Spinal cord (tissue), 10 donors: ENCODE measurements at places on chromosomes 7 and 10. TPM values are rescaled to one million over a fixed set of nuclear protein-coding genes. Genes with fewer than 3 reads are reported as not detected.
A peak's percentile ranks its signal among the peaks of the same experiment; 100 is the strongest.

DNA sequence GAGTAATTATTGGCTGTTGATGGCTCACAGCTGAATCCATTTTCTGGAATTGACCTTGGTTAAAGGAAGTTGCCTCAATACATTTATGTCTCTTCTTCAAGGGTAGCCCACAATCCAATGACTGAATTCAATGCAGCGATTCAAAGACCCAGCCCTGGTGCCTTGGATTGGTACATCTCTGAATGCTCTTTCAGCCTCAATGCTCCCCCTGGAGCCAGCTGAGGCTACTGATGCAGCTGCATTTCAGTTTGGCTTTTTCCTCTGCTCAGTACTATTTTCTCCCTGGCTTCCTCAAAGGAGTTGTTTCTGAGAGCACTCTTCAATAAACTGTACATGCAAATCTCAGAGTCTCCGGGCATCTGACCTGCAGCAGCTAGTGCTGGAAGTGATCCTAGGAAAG lies 633 bp upstream of the EBLN1 start:
- no peak for DNase-seq

DNA sequence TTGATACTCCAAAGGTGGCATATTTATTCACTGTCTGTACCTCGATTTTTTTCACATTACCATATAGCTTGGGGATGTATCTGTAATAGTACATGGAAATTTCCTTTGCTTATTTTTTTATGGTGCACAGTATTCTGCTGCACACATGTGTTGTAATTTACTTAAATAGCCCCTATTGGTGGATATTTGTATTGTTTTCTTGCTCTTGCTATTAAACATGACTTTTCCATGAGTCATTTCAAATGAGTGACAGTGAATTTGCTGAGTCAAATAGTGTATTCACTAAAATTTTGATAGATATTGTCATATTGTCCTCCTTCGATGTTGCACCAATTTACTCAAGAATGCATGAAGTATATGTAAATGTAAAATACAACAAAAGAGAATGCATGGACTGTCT lies 122.7 kb upstream of the STEAP4 start:
- no peak for DNase-seq

DNA sequence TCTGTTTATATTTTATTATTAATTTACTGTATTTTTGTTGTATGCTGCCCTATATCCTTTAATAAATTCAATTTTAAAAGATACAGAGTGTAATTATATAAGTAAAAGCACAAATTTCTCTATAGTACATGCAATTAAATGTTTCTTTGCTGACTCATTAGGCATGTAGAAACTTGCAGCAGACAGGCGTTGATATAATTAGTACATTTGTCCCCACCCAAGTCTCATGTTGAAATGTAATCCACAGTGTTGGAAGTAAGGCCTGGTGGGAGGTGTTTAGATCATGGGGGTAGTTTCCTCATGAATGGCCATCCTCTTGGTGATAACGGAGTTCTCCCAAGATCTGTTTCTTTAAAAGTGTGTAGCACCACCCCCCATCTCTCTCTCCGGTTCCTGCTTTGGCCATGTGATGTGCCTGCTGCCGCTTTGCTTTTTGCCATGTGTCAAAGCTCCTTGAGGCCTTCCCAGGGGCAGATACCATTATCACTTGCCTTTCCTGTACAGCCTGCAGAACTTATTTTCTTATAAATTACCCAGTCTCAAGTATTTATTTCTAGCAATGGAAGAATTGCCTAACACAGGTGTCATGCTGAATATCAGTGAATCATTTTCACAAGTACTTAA lies 63.7 kb downstream of the TSPAN12 start:
- DNase-seq: no peak

- no peak for DNase-seq
Measured at GRCh38 chr7:157932498-157933218, 595.9 kb downstream of the DNAJB6 start.

GRCh38 chr10:69317175-69317604 lies 38.9 kb downstream of the HK1 start:
- no peak for DNase-seq

GIMAP8 gene
- total RNA-seq: 8.8 TPM

DNA sequence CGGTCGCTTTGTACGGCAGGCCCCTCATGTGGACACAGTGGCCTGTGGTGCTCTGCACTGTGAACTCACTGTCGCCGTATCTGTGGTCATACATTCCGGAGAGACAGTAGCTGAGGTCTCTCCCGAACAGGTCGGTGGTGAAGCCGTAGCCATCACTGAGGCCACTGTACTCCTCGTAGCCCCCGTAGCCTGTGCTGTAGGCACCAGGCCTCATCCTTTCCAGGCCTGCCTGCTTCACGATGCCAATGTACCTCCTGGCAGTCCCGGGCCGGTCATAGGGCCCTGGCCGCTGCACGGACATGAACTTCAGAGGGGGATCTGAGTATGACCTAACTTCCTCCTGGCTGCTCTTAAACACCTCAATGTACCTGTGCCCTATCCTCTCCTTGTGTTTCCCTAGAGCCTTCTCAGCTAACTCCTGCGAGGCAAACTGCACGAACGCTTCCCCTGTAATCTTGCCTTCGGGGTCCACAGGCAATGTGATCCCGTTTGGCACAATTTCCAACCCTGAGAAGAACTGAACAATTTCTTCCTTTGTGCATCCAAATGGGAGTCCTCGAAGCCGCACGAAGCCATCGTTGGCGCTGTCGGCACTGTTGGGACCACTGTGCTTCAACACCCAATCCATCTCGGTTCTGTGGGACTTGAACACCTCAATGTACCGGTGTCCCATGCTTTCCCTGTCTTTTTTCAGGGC lies 15.7 kb downstream of the FXYD4 start:
- no peak for DNase-seq

DNA sequence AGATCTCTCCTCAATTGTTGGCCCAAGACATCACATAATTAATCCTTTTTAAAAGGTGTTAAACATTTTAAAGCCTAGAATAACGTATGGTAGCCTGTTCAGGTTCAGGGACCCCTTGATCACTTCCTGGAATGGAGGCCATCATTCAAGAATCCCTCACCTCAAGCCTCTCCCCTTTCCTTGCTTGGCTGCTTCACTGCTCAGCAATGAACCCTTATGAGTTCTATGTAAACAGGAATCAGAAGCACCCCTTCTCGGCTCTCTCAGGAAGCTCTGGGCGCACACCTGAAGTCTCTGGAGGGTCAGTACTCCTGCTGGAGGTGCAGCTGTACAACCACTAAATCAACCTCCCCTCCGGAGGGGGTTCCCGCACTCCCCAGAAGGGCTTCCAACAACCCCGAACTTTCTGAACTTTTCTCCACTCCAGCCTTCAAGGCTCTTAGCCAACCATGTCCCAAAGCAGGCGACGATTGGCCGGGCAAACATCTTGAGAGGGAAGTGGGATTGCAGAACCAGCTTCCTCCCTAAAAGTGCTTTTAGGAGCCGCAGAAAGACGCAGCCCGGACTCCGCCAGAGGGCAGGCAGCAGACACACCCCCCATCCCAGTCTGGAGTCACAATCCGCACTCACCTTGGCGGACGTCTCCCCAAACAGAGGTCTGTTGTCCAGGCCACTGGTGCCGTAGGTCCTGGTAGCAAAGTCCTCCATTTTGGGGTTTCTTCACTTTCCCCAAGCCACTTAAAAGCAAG lies 562 bp downstream of the TMEM243 start:
- peak; percentile 51 for DNase-seq

GRCh38 chr7:83806538-83806937 lies 157.6 kb upstream of the SEMA3E start:
- no peak for DNase-seq

DNA sequence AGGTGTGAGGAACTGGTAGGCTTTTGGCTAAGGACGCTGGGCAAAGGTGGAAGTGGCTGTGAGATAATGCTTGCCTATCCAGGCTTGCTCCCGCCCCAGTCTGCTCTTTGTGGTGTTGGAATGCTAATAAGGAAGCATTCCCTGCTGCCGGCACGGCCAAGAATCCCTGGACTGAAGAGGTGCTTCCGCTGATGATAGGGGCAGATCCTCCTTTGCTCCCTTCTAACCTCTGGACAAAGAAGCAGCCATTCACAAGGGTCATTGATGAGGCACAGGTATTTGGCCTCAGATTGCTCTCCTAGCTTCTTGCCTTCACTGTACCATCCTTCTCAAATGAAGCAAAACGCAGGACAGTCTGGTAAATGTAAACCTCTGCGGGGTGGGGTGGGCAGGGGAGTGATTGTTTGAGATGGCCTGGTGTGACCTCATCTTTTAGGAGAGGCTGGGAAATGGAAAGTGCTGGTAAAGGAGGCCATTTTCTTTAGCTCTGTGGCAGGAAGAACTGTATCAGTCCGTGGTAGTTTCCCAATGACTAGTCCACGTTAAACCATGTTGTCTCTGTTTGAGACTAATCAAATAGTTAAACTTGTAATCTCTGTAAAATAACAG lies 1.7 kb downstream of the PGAM1 start:
- DNase-seq: no peak
